H54 (cell line): ENCODE measurements at places on chromosomes 7 and 10.

GRCh38 chr7:74002474-74003017 lies 25.4 kb upstream of the ELN start:
- DNase-seq, result peak; percentile 93

GRCh38 chr10:26755443-26755903 lies 58.0 kb downstream of the PDSS1 start:
- DNase-seq, result no peak

GRCh38 chr10:18968159-18968558 lies 80.4 kb upstream of the MALRD1 start:
- no peak for DNase-seq

DNA sequence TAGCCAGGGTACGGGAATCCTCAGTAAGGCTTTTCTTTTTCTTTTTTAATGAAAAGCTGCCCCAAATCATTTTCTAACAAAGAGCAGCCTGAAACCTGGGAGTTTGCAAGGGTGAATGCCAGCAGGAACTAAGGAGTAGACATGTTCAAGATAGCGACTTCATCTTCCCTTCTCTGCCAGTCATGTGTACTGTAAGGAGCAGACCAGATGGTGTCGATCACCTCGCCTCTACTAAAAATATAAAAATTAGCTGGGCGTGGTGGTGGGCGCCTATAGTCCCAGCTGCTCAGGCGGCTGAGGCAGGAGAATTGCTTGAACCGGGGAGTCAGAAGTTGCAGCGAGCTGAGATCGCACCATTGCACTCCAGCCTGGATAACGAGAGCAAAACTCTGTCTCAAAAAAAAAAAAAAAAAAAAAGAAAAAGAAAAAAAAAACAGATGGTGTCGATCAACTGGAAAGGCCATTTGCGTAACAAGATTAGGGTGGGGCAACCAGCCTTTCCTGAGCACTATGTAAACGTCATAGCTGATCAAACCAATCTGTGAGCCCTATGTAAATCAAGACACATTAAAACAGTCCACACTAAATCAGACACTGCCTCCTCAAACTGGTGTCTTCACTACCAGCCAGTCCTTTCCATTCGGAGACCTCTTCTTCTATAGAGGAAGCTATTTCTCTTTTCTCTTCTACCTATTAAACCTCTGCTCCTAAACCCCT lies 33.8 kb downstream of the NOLC1 start:
- DNase-seq, result no peak

- no peak for DNase-seq
Measured at GRCh38 chr7:47226696-47227095, 355.2 kb downstream of the TNS3 start.

DNA sequence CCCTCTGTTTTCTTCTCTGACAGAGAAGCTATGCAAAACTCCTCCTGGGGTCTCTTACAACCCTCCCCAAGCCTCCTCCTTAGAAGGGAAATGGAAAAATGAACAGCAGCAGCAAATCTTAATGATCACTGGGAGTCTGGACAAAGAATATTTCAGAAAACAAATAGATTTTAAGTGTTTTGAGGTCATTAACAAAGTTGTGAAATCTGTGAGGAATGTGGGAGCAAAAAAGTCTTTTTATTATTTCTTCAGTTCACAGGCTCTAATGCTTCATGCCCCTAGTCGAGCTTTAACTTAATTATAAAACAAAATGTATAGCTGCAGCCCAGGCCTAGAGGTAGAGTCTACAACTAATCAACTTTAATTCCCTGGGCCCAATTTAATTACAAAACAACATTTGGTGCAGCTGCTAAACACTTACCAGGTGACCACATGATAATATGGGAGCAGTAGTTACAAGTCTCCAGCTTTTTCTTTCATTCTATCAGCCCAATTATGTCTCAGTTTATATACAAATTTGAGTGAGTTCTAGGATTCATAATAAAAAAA lies 293.2 kb downstream of the THSD7A start:
- no peak for DNase-seq

DNA sequence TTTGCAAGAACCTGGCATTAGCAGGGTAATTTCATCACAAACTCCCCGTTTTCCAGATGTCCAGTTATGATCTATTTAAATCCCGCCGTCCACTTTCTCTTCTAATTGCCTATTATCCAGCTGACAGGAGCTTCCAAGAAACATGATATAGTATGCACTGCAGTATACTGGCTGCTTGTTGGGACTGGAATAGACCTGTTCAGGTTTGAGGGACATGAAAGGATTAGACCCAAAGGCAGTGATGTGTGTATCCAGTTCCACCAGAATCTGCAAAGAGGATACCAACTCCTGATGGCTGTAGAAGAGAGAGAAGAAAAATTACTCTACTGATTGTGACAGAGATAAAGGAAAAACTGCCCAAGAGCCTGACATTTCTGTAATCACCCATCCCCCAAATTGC lies 8.9 kb downstream of the MSS51 start:
- no peak for DNase-seq

DNA sequence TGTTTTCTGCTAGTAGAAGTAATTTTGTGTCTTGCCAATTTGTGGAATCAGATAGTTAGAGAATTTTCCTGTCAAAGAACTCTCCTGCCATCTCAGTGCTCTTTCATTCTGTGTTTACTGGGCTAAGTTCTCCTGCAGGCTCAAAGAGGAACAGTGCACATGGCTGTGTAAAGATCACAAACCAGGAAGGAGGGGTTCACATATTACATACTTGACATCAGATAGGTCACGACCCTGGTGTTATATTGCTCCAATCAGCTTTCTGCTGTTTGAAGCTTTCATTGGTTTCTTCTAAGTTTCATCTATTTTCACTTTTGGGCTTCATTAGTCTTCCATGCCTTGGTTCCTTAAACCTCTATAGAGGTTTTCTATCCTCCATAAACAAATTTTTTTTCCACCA lies 13.5 kb upstream of the ELMO1 start:
- no peak for DNase-seq

GRCh38 chr10:845526-845925 lies 86.0 kb downstream of the LARP4B start:
- no peak for DNase-seq

DNA sequence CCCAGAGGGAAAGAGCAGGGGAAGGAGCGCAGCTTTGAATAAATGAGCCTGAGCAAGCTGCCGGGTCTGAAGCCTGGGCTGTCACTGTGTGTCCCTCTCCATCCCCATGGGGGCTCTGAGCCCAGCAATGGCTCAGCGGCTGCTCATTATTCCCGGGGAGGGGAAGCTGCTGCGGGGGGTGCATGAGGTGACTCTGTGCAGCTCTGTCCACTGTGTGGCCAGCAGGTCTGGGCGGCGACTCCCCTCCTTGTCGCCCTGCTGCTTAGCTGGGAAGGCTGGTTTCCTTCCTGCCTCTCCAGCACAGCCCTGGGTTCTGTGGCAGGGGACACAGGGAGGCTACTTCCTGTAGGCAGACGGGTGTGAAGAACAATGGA lies 234.2 kb downstream of the PRPF18 start:
- DNase-seq, result no peak

- no peak for DNase-seq
Measured at GRCh38 chr10:45560262-45560661, 112.3 kb downstream of the ZFAND4 start.

DNA sequence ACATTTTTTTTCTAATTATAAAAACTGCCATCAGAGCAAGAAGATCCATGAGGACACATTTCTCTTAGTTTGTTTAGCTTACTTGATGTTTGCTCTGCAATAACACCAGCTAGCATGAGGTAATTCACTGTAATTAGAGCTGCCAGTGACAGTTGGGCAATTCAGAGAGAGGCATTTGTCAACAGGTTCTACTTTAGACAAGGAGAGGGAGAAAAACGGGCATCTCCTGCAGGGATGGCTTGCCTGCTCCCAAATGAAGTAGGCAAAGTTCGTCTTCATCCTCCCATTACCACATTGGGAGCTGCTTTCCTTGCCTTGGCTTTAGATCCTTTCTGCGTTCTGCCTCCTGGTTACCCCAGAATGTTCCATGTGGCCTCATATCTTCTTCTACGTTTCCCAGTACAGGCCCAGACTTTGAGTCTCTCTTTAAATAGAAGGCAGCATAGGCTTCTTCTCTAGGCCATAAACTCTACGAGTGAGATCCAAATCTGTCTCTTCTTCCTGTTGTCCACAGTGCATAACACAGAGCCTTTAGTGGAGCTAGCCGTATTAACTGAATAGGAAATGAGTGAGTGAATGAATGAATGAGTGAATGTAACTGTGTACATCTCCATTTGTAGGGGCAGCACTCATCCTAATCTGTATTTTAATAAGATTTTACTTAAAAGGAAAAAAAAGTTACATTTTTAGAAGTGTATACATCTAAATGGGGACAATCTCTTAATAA lies 21.2 kb downstream of the ASB15 start:
- no peak for DNase-seq

DNA sequence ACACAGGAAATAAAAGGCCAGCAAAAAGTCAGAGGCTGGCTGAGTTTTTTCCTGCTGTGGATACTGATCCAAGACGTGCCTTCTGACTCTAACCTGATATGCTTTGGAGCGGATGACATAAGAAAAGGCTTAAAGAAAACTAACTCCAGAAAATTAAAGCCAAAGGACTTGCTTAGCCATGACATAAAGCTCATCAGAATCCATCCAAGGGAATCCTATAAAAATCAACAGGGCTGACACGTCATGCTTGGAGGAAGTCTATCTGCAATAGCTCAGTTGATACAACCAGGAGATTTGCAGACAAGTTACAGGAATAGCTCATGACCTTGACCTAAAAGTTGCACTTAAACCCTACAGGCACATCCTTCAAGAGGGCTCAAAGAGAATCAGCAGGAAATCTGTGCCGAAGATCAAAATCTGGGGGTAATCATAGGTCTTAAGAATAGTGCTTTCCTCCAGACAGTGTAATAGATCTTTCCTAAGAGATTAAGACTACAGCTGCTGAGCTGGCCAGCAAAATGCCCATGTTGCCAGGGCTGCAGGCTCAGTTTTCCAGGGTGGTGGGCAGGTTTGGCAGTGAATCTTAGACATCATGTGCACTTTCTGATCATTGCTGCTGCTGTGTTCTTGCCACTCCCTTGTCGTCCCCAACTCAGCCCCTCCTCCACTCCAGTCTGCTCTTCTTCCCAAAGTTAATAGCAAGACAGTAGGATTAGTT lies 111.5 kb upstream of the SVIL start:
- DNase-seq, result no peak

GRCh38 chr7:112511451-112512202 lies 30.8 kb downstream of the LSMEM1 start:
- no peak for DNase-seq

GRCh38 chr7:128322040-128322643 lies 21.6 kb downstream of the RBM28 start:
- DNase-seq, result no peak

DNA sequence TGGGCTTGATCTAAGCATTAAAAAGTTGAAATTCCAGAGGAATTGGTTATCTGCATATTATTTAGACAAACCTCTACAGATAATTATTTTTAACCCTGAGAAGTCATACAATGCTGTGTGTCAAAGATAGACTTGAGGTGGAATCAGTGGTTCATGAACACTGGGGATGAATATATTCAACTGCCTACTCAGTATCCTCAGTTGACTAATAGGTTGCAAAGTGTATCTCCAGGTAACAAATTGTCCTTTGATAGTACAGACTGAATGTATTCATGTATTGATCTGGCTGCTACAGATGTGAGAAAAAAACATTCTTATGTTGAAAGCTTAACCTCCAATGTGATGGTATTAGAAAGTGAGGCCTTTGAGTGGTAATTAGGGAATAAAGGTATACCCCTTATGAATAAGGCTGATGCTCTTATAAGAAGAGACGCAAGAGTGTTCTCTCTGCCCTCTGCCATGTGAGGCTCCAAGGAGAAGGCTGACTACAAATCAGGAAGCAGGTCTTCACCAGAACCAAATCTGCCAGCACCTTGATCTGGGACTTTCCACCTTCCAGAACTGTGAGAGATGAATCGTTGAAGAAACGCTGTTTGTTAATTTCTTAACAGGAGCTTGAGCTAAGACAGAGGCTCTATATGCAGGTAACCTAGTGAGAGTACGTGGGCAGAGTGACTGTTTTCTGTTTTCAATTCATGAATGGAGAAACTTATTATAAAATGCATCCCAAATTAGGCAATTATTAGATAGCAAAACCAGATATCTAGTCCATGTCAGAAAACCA lies 7.5 kb downstream of the MRPL32 start:
- no peak for DNase-seq

GRCh38 chr10:79012567-79012966 lies 56.2 kb upstream of the ZMIZ1 start:
- DNase-seq, result no peak

GRCh38 chr7:135877805-135878204 lies 99.4 kb downstream of the MTPN start:
- no peak for DNase-seq

DNA sequence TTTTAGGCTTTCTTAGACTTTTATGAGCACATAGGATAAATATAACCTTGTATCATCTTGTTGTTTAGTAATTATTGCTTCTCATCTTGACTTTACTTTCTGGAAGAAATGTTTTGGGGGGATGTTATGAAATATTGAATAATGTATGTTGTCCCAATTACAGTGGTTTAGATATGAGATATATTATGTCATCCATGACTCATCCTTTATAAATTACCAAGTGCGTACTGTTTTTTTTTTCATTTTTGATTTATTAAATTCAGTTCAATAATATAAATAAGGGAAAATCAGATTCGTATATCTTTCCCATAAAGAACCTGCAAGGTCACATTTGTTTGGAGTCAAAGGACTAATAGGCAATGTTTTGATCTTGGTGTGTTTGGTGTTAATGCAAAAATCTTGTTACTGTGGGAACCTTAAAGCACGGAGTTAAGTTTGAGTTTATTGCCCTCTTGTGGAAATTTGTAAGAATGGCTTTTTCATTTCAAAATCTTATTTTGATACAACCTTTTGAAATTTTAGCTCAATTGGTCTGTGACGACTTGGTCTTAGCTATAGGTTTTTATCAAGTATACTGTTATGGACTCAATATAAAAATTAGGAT lies 108.6 kb downstream of the SRI start:
- DNase-seq, result peak; percentile 5
